ENCODE measurements at places on chromosomes 5 and 9.

- DNase-seq = no peak
Observed at GRCh38 chr5:62741761-62742160, 163.1 kb downstream of the LRRC70 start.

GRCh38 chr9:31251386-31251785 lies 1133.1 kb upstream of the ACO1 start:
- DNase-seq = no peak

- no peak for DNase-seq
Observed at GRCh38 chr9:72355153-72355552, 9.9 kb downstream of the ZFAND5 start.

DNA sequence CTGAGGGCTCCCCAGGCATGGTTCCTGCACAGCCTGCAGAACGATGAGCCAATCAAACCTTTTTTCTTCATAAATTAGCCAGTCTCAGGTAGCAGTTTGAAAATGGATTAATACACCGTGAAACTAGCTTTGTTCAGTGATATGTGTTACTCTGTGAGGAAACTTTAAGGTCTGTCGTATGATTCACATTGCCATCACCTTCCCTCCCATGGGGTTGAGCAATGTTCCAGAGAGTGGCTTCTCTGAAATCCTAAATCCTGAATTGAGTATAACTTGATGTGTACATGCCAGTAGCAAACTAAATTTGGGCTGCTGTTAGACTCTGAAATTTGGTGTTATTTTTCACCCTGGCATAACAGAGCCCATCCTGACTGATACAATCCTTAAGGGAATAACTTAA lies 866.4 kb upstream of the C9orf72 start:
- no peak for DNase-seq

GRCh38 chr9:100427366-100428263 lies 672 bp downstream of the MSANTD3 start:
- DNase-seq = no peak

- no peak for DNase-seq
Observed at GRCh38 chr5:104071887-104072286, 509.3 kb upstream of the NUDT12 start.

GRCh38 chr5:97529354-97529985 lies 346.4 kb upstream of the RIOK2 start:
- DNase-seq = no peak

DNA sequence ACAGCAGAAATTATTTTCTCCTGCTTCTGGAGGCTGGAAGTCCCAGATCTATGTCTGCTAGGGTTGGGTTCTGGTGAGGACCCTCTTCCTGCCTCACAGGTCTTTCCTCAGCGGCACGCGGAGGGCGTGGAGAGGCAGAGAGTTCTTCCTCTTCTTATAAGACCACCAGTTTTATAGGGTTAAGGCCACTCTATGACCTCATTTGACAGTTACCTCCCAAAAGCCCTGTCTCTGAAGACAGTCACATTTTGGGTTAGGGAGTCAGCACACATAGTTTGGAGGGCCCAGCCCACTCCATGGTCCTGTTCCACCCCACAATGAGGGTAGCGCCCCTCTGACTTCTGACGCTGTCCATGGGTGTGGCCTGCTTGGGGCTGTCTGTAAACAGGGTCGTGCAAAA lies 46.7 kb downstream of the TRIP13 start:
- DNase-seq = no peak

DNA sequence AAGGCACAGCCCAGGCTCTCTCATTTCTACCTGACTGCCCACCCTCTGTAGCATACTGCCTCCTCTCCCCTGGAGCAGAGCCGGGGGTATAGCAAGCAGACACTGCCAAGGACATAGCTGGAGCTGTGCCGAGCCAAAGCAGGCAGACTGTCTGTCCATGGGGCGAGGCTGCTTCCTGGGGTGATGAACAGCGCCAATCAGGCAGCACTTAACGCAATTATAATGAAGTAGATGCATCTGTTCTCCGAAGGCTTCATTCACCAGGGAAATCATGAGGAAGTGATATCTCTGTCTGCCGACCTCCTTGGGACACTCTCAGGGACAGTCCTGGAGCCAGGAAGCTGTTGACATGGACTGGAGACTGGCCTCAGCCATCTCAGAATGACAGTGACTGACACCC lies 230.7 kb downstream of the ASTN2 start:
- no peak for DNase-seq

GRCh38 chr5:170055606-170056005 lies 50.1 kb upstream of the FOXI1 start:
- DNase-seq = no peak

DNA sequence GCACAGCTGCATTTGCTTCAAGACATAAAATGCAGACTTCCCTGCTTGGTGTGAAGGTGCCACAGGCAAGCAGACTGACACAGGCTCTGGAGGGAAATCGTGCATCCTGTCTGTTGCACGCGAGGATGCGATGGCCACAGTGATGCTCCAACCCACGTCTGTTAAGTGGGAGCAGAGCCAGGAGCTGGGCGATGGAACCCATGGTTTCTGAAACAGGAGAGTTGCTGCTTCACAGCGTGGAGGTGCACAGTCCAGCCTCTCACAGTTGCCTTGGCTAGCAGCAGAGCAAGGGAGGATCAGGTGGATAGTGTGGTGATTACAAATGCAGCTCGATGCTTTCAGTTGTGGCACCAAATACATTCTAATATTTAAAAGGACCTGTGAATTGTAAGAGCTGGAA lies 108.8 kb downstream of the TENT4A start:
- DNase-seq = no peak

DNA sequence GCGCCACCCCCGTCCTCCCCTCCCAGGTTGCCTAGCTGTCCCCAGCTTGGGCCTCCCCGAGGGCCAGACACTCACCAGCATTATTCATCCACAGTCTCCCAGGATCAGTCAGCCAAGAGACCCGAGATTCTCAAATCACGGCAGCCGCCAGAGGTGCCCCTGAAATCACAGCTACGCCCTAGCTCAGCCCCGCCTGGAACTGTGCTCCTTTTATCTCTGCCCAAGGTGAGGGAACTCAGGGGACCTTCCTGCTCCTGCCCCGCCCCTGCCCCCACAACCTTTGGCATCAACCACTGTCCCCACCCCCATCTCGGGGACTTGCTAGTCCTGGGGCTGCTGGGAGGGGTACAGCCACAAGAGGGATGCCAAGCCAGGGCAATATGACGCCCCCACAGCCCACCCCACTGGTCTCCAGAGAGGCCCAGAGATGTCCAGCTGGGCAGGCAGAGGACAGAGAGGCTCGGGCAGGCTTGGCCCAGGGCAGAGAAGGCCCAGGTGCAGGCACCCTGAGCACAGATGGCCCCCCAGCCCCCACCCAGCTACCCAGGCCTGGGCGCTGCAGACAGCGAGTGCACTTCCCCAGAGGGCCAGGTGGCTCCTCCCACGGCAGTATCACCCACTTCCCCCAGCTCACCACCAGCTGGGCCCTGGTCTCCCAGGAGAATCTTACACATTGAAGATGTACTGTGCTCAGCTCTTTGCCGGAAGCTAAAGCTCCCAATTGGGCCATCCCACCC lies at the start of gene FUT7:
FUT7 (minus strand) TSS at position 185 of the 737 bp plus-strand sequence; CDS start at position 88, 97 bp downstream.
- DNase-seq = no peak

- DNase-seq = no peak
Observed at GRCh38 chr5:115333164-115333563, 36.7 kb upstream of the CCDC112 start.

DNA sequence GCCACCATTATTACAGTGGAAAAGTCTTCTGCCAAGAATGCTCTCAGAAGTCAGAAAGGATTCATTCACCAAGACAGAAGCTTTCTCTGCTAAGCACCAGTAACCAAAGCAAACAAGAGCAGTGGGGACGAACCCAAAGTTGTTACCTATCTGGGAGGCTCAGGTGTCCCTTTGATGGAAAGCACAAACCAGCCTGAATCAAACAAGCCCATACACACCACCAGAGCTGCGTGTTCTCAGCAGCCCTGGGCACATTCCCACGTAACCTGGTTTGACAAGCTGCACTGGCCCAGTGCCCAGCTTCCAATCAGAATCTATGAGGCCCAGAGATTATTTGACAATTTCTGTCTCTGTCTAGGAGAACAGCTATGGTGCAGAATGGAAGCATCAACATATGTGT lies 252.6 kb downstream of the ACTL7B start:
- no peak for DNase-seq

- no peak for DNase-seq
Observed at GRCh38 chr5:157164521-157164920, 1.5 kb downstream of the GARIN3 start.

DNA sequence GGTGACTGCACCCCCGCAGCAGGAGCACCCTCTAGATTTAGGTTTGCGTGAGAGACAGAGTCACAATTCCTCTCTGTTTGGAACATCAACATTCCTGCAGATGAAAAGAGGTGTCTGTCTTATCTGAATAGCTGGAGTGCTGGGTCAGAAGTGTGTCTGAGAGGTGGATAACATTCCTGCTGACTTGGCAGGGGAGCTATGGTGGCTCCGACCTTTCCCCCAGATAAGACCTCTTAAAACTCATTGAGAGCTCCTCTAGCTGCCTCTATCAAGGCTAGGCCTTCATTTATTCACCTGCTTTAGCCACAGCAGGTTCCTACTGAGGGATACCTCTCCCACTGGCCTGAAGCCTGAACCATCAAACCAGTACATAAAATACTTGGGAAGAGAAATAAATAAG lies 615.5 kb downstream of the LRRC70 start:
- no peak for DNase-seq

DNA sequence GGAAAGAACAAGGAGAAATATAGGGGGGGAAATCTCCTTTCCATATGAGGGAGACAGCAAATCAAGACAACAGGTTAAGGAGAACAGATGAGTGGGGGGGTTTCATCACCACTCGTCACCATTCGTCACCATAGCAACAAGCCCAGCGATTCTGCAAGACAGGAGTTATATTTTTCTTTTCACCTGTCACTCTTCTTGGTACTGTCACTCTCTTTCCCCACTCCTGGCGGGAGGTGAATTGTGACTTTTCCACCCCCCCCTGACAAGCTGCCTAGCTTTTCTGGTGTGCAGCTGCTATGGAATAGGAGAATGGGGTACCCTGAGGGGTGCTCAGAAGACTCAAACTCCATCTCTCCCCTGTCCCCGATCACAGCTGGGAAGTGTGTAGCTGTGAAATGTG lies 239.9 kb downstream of the FAM114A2 start:
- no peak for DNase-seq

DNA sequence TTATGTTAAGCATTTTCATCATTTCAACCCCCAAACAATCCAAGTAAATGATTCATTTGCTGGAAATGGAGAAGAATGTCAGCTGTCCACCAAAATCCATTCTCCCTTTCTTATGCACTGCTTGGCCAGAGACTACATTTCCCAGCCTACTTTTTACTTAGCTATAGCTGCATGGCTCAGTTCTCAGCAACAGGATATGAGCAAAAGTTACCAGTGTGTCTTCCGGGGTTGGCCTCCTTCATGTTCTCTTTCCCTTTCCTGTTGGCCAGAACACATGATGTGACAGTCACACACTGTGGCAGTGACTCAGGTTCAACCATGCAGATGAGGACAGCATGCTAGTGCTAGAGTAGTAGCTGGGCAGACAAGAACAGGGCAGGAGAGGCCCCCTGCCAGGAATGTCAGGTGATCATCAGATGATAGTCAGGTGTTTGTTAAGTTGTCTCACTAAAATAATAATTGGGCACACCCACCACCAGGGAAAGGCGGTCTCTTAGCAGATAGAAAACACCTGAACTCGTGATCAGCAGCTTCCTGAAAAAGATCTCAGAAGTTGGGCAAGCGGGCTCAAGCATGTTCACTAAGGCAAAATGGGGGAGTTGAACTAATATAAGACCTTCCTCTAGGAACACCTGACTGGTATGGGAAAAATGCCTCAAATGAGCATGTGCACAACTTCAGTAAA lies 12.2 kb downstream of the GPR150 start:
- no peak for DNase-seq
